ENCODE measurements at places on chromosomes 5 and 9.

DNA sequence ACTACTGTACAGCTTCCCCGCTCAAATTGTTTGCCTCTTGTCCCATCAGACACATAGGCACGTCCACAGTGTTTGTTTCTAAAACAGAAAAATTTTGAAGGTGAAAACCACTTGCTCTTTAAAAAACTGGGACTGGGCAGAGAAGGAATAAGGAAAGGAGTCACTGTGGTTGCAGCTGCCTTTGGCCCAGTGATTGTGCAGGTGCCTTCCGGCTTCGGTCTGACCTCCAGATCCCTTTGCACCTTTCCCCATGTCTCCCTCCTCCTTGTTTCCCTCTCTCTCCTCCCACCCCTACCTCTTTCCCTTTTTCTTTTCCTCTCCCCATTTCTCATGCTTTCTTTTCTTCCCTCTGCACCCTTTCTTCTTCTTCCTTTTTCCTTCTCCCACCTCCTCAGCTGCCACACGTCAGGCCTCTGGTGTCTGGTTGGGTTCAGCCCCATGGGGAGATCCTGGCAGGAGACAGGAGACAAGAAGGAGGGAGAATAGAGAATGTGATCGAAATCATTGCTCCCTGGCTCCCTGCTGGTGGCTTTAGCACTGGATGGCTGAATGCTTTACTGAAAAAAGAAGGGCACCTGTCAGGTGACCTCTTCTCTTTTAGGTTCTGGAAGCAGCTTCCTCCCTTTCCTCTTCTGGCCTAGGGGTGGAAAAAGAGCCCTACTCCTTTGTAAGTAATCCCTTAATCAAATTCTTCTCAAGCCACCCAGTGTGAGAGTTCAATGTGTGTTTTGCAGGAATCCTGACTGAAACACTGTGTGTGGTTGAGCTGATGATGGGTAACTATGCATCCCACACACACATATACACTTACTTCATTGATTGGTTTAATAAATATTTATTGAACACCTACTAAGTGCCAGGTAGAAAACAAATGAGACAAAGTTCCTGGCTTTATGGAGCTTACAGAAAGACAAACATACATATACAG, 267.3 kb downstream of the MAST4 start:
- no peak for DNase-seq

GRCh38 chr9:134111064-134111463, 24.8 kb upstream of the WDR5 start:
- DNase-seq, result no peak

DNA sequence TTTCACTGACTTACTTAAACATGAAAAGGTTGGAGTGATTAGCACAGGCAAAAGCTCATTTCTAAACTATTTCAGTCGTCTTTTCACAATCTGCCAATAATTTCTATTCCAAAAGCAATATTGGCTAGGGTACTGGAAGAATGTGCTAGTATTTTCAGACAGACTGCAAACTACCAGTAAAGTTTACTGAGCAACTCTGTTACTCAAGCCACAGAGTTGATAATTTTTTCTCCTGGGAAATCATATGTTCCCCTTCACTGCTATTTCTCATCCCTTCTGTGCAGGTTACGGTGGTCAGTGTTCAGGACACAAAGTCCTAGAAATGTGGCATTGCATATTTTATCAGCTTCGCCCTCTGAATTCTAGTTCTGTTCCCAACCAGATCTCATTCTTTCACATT, 343.3 kb upstream of the TNC start:
- no peak for DNase-seq

GRCh38 chr5:34608859-34609648, 47.1 kb upstream of the RAI14 start:
- DNase-seq, result no peak

Measured in SK-N-SH (cell line).